ENCODE measurements at places on chromosomes 12 and 14. TPM values are rescaled to one million over a fixed set of nuclear protein-coding genes. Genes with fewer than 3 reads are reported as not detected.

DNA sequence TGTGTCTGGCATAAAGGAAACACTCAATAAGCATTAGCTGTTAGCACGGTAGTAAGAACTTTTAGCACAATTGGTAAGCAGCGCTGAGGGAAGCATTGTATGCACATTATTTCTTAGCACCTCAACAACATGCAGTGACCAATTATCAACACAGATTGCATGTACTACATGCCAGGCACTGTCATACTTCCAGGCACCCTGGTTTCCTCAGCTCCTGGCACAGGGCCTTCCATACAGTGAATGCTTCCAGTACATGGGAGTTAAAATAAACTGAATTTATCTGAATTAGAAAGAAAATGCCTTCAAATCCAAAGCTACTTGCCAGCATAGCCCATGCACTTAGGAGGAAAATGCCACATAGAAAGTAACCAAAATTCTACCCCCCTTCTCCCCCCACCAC, 59.4 kb downstream of the TUNAR start:
- no peak for DNase-seq

GRCh38 chr12:4153343-4153892, 120.1 kb upstream of the CCND2 start:
- DNase-seq, result no peak

DNA sequence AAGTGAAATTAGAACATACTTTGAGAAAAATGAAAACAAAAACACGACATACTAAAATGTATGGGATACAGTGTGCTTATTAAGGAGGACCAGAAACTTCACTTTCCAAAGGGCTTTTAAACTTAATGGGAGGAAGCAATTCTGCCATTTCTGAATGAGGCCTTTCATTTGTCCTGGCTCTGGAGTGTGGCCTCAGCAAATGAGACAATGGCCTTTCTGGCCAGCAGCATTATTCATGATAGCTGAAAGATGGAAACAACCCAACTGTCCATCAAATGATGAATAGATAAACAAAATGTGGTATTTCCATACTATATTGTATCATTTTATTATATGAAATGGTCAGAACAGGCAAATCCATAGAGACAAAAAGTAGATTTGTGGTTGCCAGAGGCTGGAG, 338.6 kb downstream of the CEP128 start:
- DNase-seq, result no peak

GRCh38 chr12:68428724-68429501, 96.8 kb upstream of the MDM1 start:
- DNase-seq, result no peak

DNA sequence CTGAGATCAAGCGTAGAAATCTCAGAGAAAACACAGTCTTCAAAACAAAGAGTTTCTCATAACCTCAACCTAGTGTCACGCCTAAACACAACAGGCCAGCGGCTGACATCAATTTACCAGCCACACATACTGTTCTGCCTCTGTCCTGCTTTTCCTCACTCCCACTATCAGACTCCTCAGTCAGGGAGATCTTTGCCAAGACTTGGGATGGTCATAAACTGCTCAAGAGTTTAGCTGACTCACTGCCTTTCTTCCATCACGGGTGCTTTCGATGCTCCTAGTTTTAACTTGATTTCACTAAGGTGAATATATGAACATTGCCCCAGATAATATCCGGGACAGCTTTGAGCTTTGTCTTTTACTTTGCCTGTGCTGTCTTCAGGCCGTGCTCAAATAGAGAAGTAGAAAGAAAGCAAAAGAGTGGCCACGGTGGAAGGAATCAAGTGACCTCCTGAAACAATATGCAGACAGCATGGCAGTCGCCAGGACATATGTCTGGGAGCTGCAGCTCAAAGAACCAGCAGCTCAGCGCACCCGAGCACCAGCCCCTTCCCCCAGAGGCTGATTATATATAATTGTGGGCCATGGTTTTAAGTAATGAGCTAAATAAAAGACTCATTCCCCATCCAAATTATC, 12.1 kb downstream of the MDM1 start:
- DNase-seq, result peak; percentile 65

GRCh38 chr12:98678236-98678945, 33.3 kb downstream of the APAF1 start:
- DNase-seq, result no peak

The SMCO3 gene
- total RNA-seq, result 0.80 TPM

The GLIPR1L1 gene
- not detected for total RNA-seq

The TCL1A gene
- total RNA-seq, result not detected

All from right cardiac atrium (tissue), 5 donors.